A549 treated with dexamethasone at 1 μM for 4 hours (cell line): ENCODE measurements at places on chromosomes 7 and 10. TPM values are rescaled to one million over a fixed set of nuclear protein-coding genes. Genes with fewer than 3 reads are reported as not detected.

The ACTR3C gene
- 0.02 to 0.26 TPM (median 0.14 TPM) in 3 of 5 replicates, not detected in the others for total RNA-seq

The RBP4 gene
- 4.9 to 13.0 TPM (median 9.9 TPM) in 5 replicates for total RNA-seq

The PHF14 gene
- 18.5 to 22.6 TPM (median 21.0 TPM) in 5 replicates for total RNA-seq

The POP7 gene
- 69.0 to 94.3 TPM (median 86.0 TPM) in 5 replicates for total RNA-seq

The TSPAN33 gene
- 4.6 to 6.9 TPM (median 6.2 TPM) in 5 replicates for total RNA-seq

The SUGCT gene
- total RNA-seq = 0.70 to 1.5 TPM (median 1.3 TPM) in 5 replicates

The MRPS16 gene
- total RNA-seq = 131 to 163 TPM (median 160 TPM) in 5 replicates

The TACC2 gene
- 69.7 to 92.6 TPM (median 85.6 TPM) in 5 replicates for total RNA-seq

The LRRC17 gene
- 0.03 to 0.13 TPM (median 0.06 TPM) in 4 of 5 replicates, not detected in the other for total RNA-seq

The FGFR2 gene
- 0.25 to 0.81 TPM (median 0.34 TPM) in 5 replicates for total RNA-seq

The C10orf90 gene
- total RNA-seq = 2.9 to 3.8 TPM (median 3.3 TPM) in 5 replicates

The GNB2 gene
- total RNA-seq = 159 to 275 TPM (median 264 TPM) in 5 replicates

The A1CF gene
- total RNA-seq = 0.08 to 0.19 TPM in 2 of 5 replicates, not detected in the others

The SRRM3 gene
- total RNA-seq = 9.5 to 13.5 TPM (median 11.7 TPM) in 5 replicates

The DNAJB9 gene
- 8.7 to 10.8 TPM (median 10.0 TPM) in 5 replicates for total RNA-seq

The MALRD1 gene
- total RNA-seq = not detected in 5 replicates
